Psoas muscle (tissue), 8 donors: ENCODE measurements at places on chromosomes 16 and 17. TPM values are rescaled to one million over a fixed set of nuclear protein-coding genes. Genes with fewer than 3 reads are reported as not detected.

ARHGAP27 gene
- polyA plus RNA-seq = 8.9 TPM

KCNH6 gene
- not detected for polyA plus RNA-seq

TEX19 gene
- polyA plus RNA-seq = 0.07 TPM

KATNB1 gene
- polyA plus RNA-seq = 9.2 TPM

DPEP2 gene
- 0.27 TPM for polyA plus RNA-seq

SMPD3 gene
- 0.04 TPM for polyA plus RNA-seq

SECTM1 gene
- polyA plus RNA-seq = 1.0 TPM

CCL11 gene
- not detected for polyA plus RNA-seq

RPTOR gene
- 13.6 TPM for polyA plus RNA-seq

SALL1 gene
- not detected for polyA plus RNA-seq

LITAFD gene
- not detected for polyA plus RNA-seq

ARHGAP44 gene
- polyA plus RNA-seq = 0.99 TPM

C16orf54 gene
- polyA plus RNA-seq = 0.03 TPM

RHBDL1 gene
- 0.08 TPM for polyA plus RNA-seq

ZSCAN10 gene
- polyA plus RNA-seq = not detected

JUP gene
- 9.4 TPM for polyA plus RNA-seq

FOXJ1 gene
- 0.07 TPM for polyA plus RNA-seq

KLHL10 gene
- 0.04 TPM for polyA plus RNA-seq

DRC3 gene
- 0.61 TPM for polyA plus RNA-seq

CHST5 gene
- 0.04 TPM for polyA plus RNA-seq

UBALD2 gene
- 120 TPM for polyA plus RNA-seq

CBFA2T3 gene
- 3.4 TPM for polyA plus RNA-seq

CDH13 gene
- 6.1 TPM for polyA plus RNA-seq

CACNG3 gene
- 0.03 TPM for polyA plus RNA-seq
